Inflammatory macrophage treated with lipopolysaccharide for 1 hour (primary cell): ENCODE measurements at places on chromosomes 16 and 17.

DNA sequence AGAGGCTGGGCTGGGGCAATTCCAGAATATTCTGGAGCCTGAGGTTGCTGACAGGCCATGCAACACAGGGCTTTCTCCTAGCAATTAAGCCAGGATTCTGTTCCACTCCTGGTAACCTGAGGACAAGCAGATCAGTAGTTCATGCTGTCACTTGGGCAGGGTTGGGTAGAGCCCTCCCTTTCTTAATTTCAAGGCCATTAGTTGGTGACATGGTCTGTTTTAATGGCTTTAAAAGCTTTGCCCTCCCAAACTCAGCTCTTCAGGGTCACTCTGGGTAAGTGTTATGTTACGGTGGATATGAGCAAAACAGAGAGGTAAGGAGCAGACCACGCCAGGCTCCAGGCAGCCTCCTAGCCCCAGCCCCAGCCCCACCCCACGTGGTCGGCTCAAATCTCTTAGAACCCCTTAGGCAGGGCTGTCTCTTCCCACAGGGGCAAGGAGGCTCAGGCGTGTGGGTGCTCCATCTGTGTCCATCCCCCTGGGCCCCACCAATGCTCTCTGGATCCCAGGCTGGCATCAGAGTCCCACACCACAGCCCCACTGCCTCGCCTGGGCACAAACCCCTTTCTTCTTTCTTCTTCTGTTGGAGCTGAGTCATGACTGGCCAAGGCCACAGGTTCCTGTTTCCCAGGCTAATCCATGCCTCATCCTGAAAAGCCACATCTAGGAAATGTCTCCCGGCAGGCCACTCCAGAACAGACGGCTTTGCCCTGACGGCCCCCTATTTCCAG lies 27.5 kb downstream of the CEP295NL start:
- no peak for DNase-seq

DNA sequence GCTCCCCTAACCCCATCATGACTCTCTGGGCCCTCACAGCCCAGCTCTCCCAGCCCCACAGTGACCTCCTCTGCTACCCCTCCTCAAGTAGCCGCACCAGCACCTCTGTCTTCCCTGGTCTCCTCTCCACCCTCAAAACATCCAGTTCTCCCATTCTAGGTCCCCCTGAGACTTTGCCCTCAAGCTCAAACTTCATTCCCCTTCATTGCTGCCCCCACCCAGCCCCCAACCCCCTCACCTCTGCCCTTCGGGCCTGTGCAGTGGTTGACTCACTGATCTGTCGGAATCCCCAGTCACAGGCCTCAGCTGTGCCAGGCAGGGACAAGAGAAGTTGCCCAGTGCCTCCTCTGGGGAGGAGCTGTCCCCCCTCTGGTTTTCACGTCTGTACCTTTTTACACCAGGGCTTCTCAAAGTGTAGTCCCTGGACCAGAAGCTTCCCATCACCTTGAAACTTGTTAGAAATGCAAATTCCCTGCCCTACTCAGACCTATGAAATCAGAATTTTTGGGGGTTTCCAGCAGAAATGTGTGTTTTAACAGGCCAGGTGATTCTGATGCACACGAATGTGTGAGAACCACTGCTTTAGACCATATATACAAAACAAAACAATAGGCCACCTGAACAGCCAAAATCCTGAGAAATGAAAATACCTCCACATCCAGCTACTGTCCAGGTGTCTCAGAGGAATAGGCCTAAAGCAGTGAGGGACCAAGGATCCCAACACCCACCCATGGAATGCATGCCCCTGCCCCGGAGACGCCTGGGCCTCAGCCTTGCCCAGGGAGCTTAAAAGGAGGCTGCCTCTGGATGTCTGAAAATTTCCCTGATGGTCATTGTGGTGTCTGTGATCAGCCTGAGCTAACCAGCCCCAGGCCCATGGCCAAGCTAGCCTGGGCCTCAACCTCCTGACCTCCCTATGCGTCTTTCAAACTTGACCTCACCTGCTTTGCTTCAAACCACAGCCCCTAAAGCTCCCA lies 853 bp upstream of the DOK4 start:
- no peak for DNase-seq

- DNase-seq = no peak
These were observed 189.8 kb downstream of the USP22 start for GRCh38 chr17:20852990-20853370.

DNA sequence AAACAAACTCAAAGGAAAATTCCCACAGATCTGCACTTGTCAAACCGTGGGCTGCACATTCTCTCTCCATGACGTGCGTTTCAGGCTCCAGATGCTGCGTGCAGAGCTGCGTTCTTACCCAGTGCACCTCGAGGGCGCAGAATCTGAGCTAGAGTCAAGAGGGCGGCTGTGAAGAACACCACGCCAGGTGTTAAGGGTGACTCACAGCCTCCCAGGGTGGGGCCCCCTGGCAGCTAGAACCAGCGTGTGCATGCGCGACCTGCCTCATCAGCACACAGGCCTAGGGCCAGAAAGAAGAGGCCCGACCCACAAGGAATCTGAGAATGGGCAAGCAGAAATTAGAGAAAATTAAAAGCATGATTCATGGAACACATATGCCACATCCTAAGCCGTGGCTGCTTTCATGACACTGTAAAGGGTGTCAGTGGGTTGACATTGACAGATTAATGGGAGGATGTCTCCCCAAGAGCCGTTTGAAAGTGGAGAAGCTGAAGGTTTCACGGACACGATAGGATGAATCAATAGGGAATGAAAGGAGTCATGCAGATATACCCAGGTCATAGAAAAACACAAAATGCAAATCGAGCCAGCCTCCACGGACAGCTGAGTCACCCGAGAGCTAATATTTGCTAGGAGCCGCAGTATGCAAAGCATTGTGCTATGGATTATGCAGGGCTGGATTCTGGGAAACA lies 29.0 kb downstream of the MARCHF10 start:
- no peak for DNase-seq

DNA sequence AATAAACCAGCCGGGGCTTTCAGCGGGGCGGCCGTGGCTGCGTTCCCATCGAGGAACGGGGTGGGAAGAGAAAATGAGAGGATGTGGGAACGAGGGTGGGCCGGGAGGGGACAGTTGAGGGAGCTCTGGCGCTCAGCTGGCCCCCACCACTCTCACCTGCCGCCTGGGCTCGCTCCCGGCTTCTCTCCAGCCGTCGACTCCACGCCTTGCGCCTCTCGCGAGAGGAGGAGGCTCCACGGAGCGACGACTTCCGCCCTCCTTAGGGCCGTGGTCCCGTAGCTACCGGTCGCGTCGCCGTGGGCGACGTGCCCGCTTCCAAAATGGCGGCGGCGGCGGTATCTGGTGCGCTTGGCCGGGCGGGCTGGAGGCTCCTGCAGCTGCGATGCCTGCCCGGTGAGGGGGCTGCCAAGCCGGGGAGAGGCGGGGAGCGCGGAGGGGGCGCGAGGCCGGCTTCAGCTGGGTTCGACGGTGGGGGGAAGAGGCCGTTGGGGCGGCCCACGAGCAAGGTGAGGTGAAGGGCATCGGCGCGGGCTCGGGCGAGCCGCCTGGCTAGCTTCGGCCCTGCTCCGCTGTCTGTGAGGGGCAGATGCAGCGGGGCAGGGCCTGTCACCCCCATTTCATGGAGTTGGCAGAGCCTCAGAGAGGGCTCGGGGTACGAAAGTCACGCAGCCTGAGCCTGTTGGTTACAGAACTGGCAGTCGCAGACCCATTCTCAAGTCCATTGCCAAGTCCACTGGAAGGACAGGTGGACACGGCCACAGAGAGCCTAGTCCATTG lies at the start of the genes CIAPIN1 and COQ9:
Gene CIAPIN1, minus strand, starts transcription at position 200 of the 777 bp plus-strand sequence. CDS start 6,457 bp downstream, outside the sequence.
Gene COQ9, plus strand, starts transcription at position 294 of the 777 bp plus-strand sequence. Its CDS starts 27 bp downstream, at position 321.
- peak; percentile 92 for DNase-seq

GRCh38 chr16:20765732-20766131 lies 1.9 kb downstream of the ACSM3 start:
- DNase-seq = no peak

- peak; percentile 2 for DNase-seq
These were observed 642.7 kb downstream of the HS3ST4 start for GRCh38 chr16:26334218-26335111.

DNA sequence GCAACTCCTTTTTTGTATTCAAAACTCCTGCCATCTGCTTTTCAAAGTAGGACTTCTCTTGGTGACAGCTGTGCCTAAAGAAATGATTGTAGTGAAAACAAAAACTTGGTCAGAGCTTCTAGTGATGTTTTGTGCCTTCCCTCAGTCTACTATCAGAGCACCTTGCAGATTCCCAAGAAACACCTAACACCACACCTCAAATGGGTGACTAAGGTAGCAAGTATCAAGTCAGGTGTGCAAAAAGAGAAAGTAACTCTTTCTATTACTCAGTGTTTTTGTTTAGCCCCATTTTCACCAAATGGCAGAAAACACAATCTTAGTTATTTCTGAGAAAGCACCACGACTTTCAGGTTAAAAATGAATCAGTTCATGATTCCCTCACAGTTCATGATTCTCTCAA lies 2.0 kb upstream of the PMFBP1 start:
- DNase-seq = no peak

GRCh38 chr17:74569020-74570003 lies 2.0 kb upstream of the CD300H start:
- DNase-seq = peak; percentile 96

DNA sequence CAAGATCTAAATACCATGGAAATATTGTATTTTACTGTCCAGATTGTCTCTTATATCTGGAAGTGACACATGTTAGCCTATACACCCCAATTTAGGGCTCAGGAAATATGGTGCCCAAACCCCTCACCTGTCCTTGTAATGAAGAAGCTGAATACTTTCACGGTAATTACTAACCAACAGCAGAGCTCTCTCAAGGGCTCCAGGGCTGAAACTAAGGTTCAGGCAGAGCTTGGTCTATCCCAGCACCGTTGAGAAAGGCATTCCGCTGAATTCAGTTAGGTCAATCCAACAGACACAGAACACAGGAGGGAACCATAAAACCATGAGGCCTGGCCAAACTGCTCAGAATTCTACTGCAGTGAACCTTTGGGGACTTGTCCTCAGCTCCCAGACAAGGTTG lies 14.9 kb downstream of the MYO18A start:
- no peak for DNase-seq

GRCh38 chr16:85615014-85615851 lies 2.1 kb downstream of the GSE1 start:
- peak; percentile 34 for DNase-seq

DNA sequence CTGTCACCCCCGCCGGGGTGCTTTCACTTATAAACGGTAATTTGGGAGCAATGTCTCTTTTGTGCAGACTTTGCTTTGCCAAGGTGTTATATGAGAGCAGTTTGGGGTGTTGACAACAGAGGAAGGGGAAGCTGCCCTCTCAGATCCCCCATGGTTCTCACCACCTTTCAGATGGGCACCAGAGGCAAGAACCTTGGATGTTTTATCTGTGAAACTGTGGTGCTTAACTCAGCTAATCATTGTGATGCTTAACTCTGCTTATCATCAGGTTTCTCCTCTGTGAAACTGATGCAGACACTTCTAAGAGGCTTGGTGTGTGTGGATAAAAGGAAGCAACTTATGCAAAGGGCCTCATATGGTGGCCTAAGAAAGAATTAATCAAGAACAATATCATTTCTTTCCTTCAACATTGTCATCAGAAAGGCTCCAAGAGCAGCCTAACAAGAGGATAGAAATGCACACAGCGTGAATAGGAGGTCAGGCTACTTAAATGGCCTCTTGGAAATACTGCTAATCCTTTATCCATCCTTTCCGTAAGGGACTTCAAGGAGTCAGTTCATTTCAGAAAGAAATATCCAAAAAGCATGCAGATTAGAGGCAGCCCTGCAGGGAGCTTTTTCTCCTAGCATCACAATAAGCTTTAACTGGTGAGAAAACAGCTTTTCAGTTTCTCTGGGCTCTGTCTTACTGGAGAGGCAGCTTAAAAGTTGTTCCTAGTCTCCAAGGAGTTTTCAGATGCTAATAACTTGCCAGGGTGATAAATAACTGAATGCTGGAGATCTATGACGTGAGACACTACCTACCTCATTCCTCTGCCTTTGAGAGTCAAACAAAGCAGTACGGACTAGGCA lies 55.1 kb upstream of the CLEC3A start:
- no peak for DNase-seq

- no peak for DNase-seq
These were observed 18.0 kb downstream of the CIBAR2 start for GRCh38 chr16:85094176-85094805.

- no peak for DNase-seq
These were observed 16.4 kb downstream of the CDH13 start for GRCh38 chr16:82643136-82643535.

DNA sequence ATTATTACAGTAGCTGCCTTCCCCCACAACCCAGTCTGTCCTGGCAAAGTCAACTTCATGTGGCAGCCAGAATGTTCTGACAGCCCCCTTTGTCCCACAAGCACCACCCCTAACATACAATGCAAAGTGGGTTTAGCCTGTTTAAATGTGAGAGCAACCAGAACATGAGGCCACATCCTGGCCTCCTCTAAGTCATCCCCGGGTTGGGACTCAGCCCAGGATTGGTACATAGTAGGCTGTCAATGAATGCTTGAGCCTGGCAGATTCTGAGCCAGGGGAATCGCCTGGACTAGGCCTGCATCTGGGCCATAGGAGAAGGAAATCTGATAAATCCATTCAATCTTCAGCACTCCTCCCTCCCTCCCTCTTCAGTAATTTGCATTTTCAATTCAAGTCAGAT lies 4.3 kb upstream of the ITGA3 start:
- no peak for DNase-seq

DNA sequence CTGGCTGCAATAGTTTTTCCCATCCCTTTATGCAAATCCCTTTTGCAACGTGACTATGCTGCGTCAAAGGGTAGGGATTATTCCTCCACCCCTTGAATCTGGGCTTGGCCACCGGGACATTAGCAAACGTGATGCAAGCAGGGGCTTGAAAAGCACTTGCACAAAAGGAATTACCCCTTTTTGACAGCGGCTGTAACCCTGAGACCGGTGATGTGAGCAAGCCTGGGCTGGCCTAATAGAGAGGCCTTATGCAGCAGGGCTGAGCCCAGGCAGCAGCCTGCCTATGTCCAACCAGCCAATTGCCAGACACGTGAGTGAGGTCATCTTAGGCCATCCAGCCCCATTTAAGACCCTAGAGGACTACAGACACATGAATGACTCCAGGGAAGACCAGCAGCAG lies 30.4 kb upstream of the PAFAH1B1 start:
- DNase-seq = no peak

DNA sequence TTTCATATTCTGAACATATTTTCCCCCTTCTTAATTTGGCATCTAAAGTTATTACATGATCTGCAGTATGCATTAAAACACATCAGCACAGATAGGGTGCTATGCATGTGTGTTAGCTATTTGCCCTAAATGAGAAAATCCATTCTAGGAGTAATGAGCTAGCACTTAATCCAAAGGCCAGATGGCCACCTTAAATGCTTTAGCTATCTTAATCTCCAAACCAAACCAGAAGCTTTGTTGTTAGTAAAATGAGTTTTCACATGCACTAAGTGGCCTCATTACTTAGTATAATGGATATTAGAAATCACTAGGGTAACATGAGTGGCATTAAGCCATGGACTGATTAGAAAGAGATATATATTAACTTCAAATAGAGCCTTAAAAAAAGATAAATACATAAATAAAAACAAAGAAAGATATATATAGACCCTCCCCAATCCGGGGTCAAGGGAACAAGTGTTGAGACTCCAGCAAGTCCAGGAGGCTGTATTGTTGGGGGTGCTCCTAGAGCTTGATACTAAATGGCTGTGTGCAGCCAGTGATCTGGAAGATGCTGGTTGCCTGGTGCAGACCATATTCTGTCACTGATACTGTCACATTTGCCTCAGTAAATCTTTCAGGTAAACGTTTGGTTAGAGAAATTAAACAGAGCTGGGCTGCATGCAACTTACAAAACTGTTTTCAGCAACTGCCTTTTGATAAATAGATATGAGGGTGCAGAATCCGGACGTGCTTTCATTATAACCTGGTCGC lies 67.3 kb downstream of the MYH10 start:
- DNase-seq = no peak

GRCh38 chr16:88558457-88559442 lies 11.5 kb upstream of the ZC3H18 start:
- peak; percentile 25 for DNase-seq
